Type B pancreatic cell (in vitro differentiated cells): ENCODE measurements at places on chromosomes 4 and X. TPM values are rescaled to one million over a fixed set of nuclear protein-coding genes. Genes with fewer than 3 reads are reported as not detected.

The CDKL2 gene
- 0.71 and 2.6 TPM in 2 replicates for total RNA-seq

The FUNDC1 gene
- total RNA-seq = 15.5 and 17.8 TPM in 2 replicates

The TMEM255A gene
- total RNA-seq = 0.38 and 2.4 TPM in 2 replicates

The UGT2B7 gene
- 0.95 and 8.7 TPM in 2 replicates for total RNA-seq

- no peak for DNase-seq
- no peak overlapping the region for H3K27ac ChIP-seq
- no peaks in the 10 kb centered on the region for H3K36me3 ChIP-seq
- H3K4me3 ChIP-seq = no peak overlapping the region
These were observed 529.1 kb upstream of the INTU start for GRCh38 chr4:127103681-127104115.

The APLN gene
- 1.0 and 1.2 TPM in 2 replicates for total RNA-seq

GRCh38 chr4:129490516-129490915 is 394.6 kb downstream of the C4orf33 start:
- H3K4me1 ChIP-seq = peaks cover 8% of the 10 kb centered on the region
- H3K36me3 ChIP-seq = no peaks in the 10 kb centered on the region
- DNase-seq = no peak

GRCh38 chr4:145301386-145302080 is 121.1 kb upstream of the OTUD4 start:
- H3K27me3 ChIP-seq = no peaks in the 10 kb centered on the region
- no peak overlapping the region for H3K4me3 ChIP-seq
- DNase-seq = no peak
- H3K36me3 ChIP-seq = no peaks in the 10 kb centered on the region

DNA sequence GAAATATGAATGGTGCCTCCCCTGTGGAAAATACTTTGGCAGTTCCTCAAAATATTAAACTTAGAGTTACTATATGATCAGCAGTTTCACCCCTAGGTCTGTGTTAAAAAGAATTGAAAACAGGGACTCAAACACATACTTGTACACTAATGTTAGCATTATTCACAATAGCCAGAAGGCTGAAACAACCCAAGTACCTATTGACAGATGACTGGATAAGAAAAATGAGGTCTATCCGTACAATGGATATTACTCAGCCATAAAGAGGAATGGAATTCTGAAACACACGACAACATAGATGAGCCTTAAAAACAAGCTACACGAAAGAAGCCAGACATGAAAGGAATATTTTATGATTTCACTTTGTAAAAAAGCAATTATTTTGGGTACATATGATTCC is 54.9 kb downstream of the PGRMC2 start:
- no peak for DNase-seq
- no peak overlapping the region for H3K27ac ChIP-seq
- no peaks in the 10 kb centered on the region for H3K27me3 ChIP-seq
- H3K36me3 ChIP-seq = no peaks in the 10 kb centered on the region
- H3K4me1 ChIP-seq = peaks cover 19% of the 10 kb centered on the region

- no peaks in the 10 kb centered on the region for H3K36me3 ChIP-seq
- H3K27ac ChIP-seq = no peak overlapping the region
- no peak overlapping the region for H3K4me3 ChIP-seq
- no peak for DNase-seq
These were observed 72.2 kb upstream of the PPP3CA start for GRCh38 chr4:101419336-101420135.

DNA sequence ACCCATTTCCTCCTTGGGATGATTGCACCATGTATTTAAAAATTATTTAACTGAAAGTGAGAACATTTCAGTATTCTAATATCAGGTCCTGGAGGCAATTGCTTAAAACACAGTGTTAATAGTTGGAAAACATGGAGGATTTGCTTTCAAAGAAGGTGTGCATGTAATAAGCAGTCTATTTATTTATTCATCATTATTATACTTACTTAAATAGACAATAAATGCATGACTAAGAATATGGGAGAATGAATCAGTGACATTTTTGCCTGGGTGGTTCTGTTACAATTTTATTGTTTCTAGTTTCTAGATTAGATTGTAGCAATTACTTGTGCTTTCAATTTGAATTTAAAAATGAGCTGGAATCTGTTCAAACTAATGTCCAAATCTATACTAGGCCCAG is 145.5 kb downstream of the AREG start:
- H3K4me3 ChIP-seq = no peak overlapping the region
- no peak for DNase-seq
- no peaks in the 10 kb centered on the region for H3K4me1 ChIP-seq
- peaks cover 6% of the 10 kb centered on the region for H3K27me3 ChIP-seq
- no peak overlapping the region for H3K27ac ChIP-seq

The XAGE1B gene
- total RNA-seq = not detected in 2 replicates

DNA sequence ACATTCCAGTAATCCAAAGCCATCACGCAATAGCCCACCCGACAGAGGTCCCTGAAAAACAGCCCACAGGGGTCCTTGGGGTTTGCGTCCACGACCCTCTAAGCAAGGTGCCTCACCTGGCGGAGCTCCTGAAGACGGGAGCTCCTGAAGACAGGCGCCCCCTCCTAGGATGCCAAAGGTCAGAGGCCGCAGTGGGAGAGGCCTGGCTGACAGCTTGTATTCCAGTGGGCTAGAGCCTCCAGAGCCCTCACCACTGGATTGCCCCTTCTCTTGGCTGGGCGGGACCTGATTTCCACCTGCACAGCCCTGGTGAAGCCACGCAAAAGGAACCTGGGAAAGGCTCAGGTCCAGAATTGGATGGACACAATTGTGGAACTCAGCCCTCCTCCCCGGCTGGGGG is 29.7 kb upstream of the WFS1 start:
- H3K27me3 ChIP-seq = peaks cover 25% of the 10 kb centered on the region
- DNase-seq = no peak
- no peak overlapping the region for H3K4me3 ChIP-seq

The AP1AR gene
- 14.5 and 18.9 TPM in 2 replicates for total RNA-seq

GRCh38 chr4:126742048-126742447 is 890.7 kb upstream of the INTU start:
- H3K4me1 ChIP-seq = no peaks in the 10 kb centered on the region
- no peak overlapping the region for H3K27ac ChIP-seq
- H3K36me3 ChIP-seq = no peaks in the 10 kb centered on the region
- H3K27me3 ChIP-seq = no peaks in the 10 kb centered on the region
- no peak for DNase-seq
- no peak overlapping the region for H3K4me3 ChIP-seq

GRCh38 chr4:183142571-183143550 is 43.8 kb downstream of the WWC2 start:
- no peak overlapping the region for H3K27ac ChIP-seq
- no peak overlapping the region for H3K4me3 ChIP-seq
- peaks cover 22% of the 10 kb centered on the region for H3K4me1 ChIP-seq
- no peak for DNase-seq
- no peaks in the 10 kb centered on the region for H3K36me3 ChIP-seq

The SMIM10 gene
- 0.64 and 0.65 TPM in 2 replicates for total RNA-seq

DNA sequence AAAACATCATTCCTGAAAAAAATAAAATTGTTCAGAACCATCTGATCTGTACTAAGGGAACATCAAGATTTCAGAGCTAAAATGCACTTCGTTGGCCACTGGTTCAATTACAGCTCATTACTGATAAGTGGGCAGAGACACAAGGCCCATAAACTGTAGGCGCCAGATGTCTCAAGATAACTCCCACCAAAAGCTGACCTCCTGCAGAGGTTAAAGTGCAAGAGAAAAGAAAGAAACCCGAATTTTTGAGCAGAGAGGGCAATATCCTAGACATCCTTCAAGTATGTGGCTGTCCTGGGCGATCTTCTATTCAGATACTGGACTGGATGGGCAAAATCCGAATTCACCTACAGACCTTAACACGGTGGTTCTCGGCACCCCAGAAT is 660 bp downstream of the GEMIN8 start:
- DNase-seq = no peak
- H3K27me3 ChIP-seq = no peaks in the 10 kb centered on the region
- no peaks in the 10 kb centered on the region for H3K36me3 ChIP-seq
- no peaks in the 10 kb centered on the region for H3K4me1 ChIP-seq

The DCAF8L2 gene
- not detected in 2 replicates for total RNA-seq

- H3K4me1 ChIP-seq = peaks cover 10% of the 10 kb centered on the region
These were observed 114.4 kb downstream of the SH3KBP1 start for GRCh38 chrX:19772822-19773628.

DNA sequence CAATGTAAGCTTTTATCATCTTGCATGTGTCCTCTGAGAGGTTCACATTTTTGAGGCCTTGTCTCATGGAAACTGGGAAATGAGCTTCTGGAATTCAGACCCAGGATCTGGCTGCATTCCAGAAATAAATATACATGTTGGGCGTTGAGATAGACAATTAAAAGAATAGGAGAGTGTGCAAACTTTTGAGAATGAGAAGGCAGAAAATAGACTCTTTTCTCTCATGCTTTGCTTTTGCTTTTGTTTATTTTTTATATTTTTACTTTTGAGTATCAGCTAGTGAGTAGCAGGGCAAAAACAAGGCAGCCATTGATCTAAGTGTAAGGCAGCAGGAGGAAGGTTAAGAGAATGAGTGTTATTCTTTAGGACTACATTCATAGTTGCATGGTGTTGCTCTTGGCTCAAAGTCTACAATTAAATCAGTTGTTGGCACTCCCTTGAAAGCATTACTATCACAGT is 12.4 kb downstream of the SHROOM3 start:
- H3K4me3 ChIP-seq = no peak overlapping the region
- H3K27ac ChIP-seq = no peak overlapping the region
- H3K4me1 ChIP-seq = peaks cover 35% of the 10 kb centered on the region
- H3K36me3 ChIP-seq = peaks cover 4% of the 10 kb centered on the region

DNA sequence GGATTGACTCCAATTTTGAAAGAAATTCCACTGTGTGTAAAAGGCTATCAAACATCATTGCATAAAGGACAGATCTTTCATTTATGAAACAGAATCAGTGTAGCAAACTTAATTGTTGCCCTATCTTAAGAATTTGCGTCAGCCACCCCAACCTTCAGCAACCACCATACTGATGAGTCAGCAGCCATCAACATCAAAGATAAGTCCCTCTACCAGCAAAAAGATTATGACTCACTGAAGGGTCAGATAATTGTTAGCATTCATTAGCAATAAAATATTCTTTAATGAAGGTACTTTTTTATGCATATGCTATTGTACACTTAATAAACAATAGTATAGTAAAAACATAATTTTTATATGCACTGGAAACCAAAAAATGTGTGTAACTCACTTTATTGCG is 15.8 kb upstream of the GRSF1 start:
- H3K27ac ChIP-seq = no peak overlapping the region
- no peak for DNase-seq
- H3K36me3 ChIP-seq = no peaks in the 10 kb centered on the region
- no peaks in the 10 kb centered on the region for H3K27me3 ChIP-seq

- no peaks in the 10 kb centered on the region for H3K36me3 ChIP-seq
- H3K27me3 ChIP-seq = peaks cover 3% of the 10 kb centered on the region
- no peak overlapping the region for H3K4me3 ChIP-seq
- DNase-seq = no peak
- no peak overlapping the region for H3K27ac ChIP-seq
- H3K4me1 ChIP-seq = no peaks in the 10 kb centered on the region
These were observed 129.9 kb downstream of the DTHD1 start for GRCh38 chr4:36411338-36411737.

- no peak overlapping the region for H3K27ac ChIP-seq
- DNase-seq = no peak
- H3K36me3 ChIP-seq = no peaks in the 10 kb centered on the region
These were observed 428.9 kb downstream of the EPHA5 start for GRCh38 chr4:65241257-65241997.

DNA sequence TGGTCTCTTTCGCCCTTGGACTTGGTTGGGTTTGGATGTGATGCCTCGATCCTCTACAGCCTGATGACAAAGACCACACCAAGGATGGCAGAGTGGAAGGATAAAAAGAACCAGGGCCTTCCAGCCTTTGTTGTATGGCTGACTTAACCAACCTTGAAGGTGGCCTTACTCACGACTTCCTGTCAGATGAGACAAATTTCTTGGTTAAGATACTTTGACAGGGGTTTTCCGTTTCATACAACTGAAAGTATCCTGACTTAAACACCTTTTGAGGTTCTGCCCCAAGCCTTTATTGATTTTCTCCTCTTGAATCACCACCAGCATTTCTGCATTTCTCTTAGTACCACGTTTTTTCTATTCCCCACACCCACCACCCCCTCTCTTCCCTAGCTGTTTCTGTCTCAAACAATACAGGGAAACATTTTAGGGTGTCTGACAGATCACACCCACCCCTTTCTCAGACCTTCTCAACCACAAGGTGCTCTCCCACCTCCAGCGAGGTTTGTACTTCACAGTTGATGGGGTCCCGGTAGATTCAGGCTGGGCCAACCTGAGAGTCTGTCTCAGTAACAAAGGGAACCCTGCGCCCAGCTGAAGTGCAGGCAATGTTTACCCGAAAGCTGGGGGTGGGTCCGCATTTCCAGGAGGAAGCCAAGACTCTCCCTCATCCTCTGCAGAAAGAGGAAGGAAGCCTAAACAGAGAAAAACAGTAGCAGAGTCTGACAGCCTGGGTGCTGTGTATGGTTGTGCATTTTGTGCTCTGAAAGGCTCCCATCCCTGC is 5.0 kb upstream of the TSPAN5 start:
- peaks cover 24% of the 10 kb centered on the region for H3K4me1 ChIP-seq
- H3K27ac ChIP-seq = peak overlapping the region; percentile 84
- no peak for DNase-seq
- H3K36me3 ChIP-seq = no peaks in the 10 kb centered on the region
- peak overlapping the region; percentile 71 for H3K4me3 ChIP-seq

GRCh38 chr4:6200011-6200921 is at the start of gene JAKMIP1:
Gene JAKMIP1, minus strand, starts transcription at chr4:6200549. Its CDS starts 87,699 bp downstream, at chr4:6112850.
- H3K4me3 ChIP-seq = peak within 1 kb of the TSS; percentile 81
- peaks cover 70% of the 10 kb centered on the region for H3K27me3 ChIP-seq
- H3K36me3 ChIP-seq = peaks cover 4% of the 10 kb centered on the region
- H3K4me1 ChIP-seq = no peaks in the 10 kb centered on the region
- no peak within 1 kb of the TSS for H3K27ac ChIP-seq
- peak; percentile 89 for DNase-seq

GRCh38 chr4:74426101-74426500 is 18.8 kb upstream of the AREG start:
- H3K27ac ChIP-seq = no peak overlapping the region
- H3K4me3 ChIP-seq = no peak overlapping the region
- DNase-seq = no peak
- no peaks in the 10 kb centered on the region for H3K4me1 ChIP-seq

- H3K4me3 ChIP-seq = no peak overlapping the region
- no peaks in the 10 kb centered on the region for H3K4me1 ChIP-seq
- H3K36me3 ChIP-seq = no peaks in the 10 kb centered on the region
- DNase-seq = no peak
- H3K27me3 ChIP-seq = no peaks in the 10 kb centered on the region
- no peak overlapping the region for H3K27ac ChIP-seq
These were observed 32.2 kb upstream of the ARMCX2 start for GRCh38 chrX:101691835-101692234.

GRCh38 chr4:35695003-35695402 is 549.3 kb downstream of the ARAP2 start:
- H3K4me3 ChIP-seq = no peak overlapping the region
- DNase-seq = no peak
- no peak overlapping the region for H3K27ac ChIP-seq

DNA sequence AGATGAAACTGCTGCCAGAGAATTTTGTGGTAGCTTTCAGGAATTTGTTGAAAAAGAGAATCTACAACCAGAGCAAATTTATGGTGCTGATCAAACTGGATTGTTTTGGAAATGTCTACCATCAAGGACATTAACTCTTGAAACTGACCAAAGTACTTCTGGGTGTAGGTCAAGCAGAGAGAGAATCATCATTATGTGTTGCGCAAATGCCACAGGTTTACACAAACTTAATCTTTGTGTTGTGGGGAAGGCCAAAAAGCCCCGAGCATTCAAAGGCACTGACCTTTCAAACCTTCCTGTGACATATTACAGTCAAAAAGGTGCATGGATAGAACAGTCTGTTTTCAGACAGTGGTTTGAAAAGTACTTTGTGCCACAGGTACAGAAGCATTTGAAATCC is 2.1 kb downstream of the TIGD2 start:
- no peak for DNase-seq
- no peak overlapping the region for H3K27ac ChIP-seq
- peak overlapping the region; percentile 94 for H3K4me3 ChIP-seq
- peaks cover 20% of the 10 kb centered on the region for H3K27me3 ChIP-seq
- peaks cover 18% of the 10 kb centered on the region for H3K4me1 ChIP-seq
- H3K36me3 ChIP-seq = peaks cover 35% of the 10 kb centered on the region
